ENCODE measurements at places on chromosomes 6 and 20. TPM values are rescaled to one million over a fixed set of nuclear protein-coding genes. Genes with fewer than 3 reads are reported as not detected.
A peak's percentile ranks its signal among the peaks of the same experiment; 100 is the strongest.

- peak; percentile 49 for DNase-seq
Measured at GRCh38 chr6:106360989-106361430, 493 bp downstream of the CRYBG1 start.

AVP gene
- total RNA-seq: not detected

DNA sequence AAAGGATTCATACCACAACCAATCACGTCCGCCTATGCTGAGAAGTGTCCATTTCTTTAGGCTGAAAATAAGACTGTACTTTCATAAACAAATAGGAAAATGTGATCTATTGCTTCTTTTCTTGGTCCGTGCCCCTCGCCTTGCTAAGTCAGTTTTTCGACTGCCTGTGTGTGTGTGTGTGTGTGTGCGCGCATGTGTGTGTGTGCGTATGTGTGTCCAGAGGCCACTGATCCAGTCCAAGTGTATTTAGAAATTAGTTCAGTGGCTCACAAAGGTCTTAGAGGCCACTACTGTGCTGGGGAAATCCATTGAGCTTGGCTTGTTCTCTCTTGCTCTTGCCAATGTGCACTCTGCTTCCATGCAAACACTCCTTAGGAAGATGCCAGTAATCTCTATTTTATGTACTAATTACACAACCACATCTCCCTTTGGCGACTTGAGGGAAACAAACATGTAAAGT is 50.5 kb downstream of the SLC22A23 start:
- no peak for DNase-seq

DDR1 gene
- 9.4 TPM for total RNA-seq

TMEM200A gene
- 0.67 TPM for total RNA-seq

- no peak for DNase-seq
Measured at GRCh38 chr6:62976566-62976965, 234.7 kb upstream of the FKBP1C start.

EYA4 gene
- not detected for total RNA-seq

GRCh38 chr6:2748183-2748582 is 2.5 kb downstream of the MYLK4 start:
- no peak for DNase-seq

PRND gene
- not detected for total RNA-seq

OR2J3 gene
- total RNA-seq: not detected

- no peak for DNase-seq
Measured at GRCh38 chr6:5082487-5083306, 2.4 kb upstream of the PPP1R3G start.

GJA1 gene
- not detected for total RNA-seq

CRISP2 gene
- total RNA-seq: not detected

DNA sequence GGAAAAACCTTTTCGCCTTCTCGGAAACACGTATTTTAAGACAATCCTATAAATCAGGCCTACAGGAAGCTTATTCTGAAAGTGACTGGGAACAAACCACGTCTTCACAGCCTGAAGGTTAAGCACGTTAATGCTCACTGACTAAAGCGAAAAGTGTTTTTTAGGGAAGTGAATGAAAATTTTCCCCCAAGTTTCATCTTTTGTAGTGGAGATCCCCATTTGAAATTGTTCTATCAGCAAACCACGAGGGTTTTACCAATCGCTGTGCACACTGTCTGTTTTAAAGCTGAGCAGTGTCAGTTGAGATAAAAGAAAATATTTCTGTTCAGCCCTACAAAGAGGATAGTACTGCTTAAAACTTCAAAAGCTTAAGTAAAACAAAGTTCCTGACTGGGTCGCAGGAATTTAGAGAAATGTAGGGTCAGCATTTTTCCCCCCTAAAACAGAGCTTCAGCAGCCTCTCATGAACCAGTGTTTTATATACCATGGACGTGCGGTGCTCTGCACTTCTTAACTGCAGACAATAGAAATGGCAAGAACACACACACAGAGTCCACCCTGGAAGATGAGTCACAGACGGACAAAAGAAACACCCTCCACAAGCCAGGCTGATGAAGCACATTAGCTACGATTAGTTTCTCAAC is 34.9 kb downstream of the SLC22A23 start:
- no peak for DNase-seq

GRCh38 chr6:159952289-159953005 is 16.4 kb upstream of the IGF2R start:
- no peak for DNase-seq

- no peak for DNase-seq
Measured at GRCh38 chr6:52514514-52514913, 62.3 kb downstream of the TRAM2 start.

DNA sequence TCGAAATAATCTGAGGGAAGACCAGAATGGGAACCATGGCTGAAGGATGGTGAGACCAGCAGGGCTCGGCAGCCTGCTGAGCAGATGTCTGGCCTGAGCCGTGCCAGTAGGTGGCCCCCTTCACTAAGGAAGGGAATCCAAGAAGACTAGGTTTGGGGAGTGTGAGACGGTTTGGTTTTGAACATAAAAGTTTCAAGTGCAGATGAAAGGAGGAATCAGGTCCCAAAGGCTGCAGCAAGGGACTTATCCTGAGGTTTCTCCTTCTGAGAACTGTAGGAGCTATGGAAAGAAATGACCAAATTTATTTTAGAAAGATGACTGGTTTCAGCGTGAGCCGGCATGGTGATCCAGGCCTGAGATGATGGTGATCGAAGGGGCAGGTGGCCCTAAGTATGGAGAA is 4.6 kb upstream of the OSER1 start:
- peak; percentile 83 for DNase-seq

SLC44A4 gene
- total RNA-seq: 0.23 TPM

TUBB1 gene
- total RNA-seq: not detected

DNA sequence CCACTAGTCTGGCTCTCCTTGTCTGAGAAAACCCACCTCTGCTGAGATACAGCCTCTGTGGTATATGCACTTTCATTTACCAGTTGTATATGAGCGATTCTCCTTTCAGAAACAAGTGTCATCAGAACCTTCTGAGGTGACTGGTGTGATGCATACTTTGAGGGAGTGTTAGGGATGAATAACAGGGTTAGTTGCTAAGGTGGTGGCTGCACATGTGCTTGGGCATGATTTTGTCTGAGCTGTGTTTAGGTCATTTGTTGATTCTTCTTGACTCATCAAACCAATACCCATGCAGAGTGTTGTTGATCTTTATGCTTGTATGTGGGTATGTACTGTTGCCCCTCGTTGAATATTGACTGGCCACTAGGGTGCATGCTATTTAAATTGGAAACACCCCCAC is 25.7 kb downstream of the DTD1 start:
- peak; percentile 29 for DNase-seq

PTPRT gene
- not detected for total RNA-seq

DNA sequence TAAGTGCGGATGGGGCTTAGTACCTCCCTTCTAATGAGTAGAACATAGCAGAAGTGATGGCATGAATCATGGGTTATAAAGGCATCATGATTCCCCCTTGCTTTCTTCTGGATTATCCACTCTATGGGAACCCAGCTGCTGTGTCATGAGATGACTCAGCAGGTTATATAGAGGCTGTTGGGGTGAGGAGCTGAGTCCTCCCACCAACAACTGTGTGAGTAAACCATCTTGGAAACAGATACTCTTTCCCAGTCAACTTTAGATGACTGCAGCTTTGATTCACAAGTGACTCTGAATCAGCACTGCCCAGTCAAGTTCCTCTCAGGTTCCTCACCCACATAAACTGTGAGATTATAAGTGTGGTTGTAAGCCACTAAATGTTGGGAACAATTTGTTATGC is 46.3 kb downstream of the FAM83B start:
- DNase-seq: no peak

DNA sequence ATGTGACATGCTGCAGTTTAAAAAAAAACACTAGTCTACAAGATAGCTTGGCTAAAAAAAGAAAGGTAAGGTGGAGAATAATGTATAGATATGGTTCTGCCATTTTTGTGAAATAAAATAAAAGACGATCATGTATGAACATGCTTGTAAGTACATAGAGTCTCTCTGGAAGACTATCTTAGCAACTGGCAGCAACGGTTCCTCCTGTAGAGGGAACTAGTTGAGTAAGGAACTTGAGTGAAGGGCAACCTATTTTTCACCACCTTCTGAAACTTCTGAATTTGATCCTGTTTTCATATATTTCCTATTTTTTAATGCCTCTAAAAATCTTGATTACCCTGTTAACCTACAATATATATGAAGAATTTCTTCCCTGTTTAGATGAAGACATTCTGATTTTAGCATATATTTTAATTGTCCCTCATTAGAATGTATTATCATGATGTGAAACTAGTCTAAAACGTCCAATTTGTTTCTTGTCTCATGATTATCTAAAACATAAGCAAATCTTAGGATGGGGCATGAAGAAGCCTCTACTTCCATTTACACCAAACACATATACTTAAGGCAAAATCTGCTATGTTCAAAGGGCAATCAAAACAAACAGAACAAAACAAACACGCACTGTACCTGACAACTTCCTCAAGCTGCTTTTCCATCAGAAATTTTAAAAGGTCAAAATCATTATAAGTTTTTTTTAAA is 202.5 kb downstream of the ISM1 start:
- no peak for DNase-seq

GRCh38 chr6:99287523-99287922 is 62.0 kb downstream of the FAXC start:
- DNase-seq: no peak

- DNase-seq: no peak
Measured at GRCh38 chr6:123224077-123224476, 228.0 kb downstream of the CLVS2 start.

GRCh38 chr20:49384437-49385434 is 97.7 kb downstream of the KCNB1 start:
- peak; percentile 80 for DNase-seq

DNA sequence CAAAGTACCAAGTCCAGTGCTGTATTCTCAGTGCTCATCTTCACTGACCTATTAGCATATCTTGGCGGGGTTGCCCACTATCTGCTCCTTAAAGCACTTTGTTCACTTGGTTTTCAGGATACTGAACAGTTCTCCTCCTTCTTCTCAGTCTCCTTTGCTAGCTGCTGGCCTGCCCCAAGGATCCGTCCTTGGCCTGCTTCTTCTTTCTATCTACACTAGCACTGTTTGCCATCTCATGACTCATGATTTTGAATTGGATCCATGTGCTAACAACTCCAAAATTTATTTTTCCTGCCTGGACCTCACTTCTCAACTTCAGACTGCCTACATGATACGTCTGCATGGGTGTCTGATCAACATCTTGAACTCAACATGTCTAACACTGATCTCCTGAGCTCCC is 15.5 kb downstream of the TPD52L1 start:
- no peak for DNase-seq

GRCh38 chr20:53582574-53583351 is 10.9 kb downstream of the ZNF217 start:
- DNase-seq: peak; percentile 55

- no peak for DNase-seq
Measured at GRCh38 chr6:43286980-43287716, 10.9 kb upstream of the SLC22A7 start.

Data from activated T-cell treated with anti-CD3 and anti-CD28 coated beads, Interleukin-2, amount 50 U/mL, for 72 hours (primary cell).